Nasal cavity respiratory epithelium epithelial cell of viscerocranial mucosa (primary cell): ENCODE measurements at places on chromosomes 7 and 10. TPM values are rescaled to one million over a fixed set of nuclear protein-coding genes. Genes with fewer than 3 reads are reported as not detected.

MMP21 gene
- total RNA-seq = not detected in 2 replicates

ASL gene
- total RNA-seq = 22.9 and 28.4 TPM in 2 replicates

SFR1 gene
- 4.5 and 6.5 TPM in 2 replicates for total RNA-seq

CDNF gene
- total RNA-seq = 1.2 and 1.4 TPM in 2 replicates

TMEM254 gene
- total RNA-seq = 13.0 and 20.7 TPM in 2 replicates

ZNF783 gene
- total RNA-seq = 9.9 and 14.5 TPM in 2 replicates

MET gene
- total RNA-seq = 265 and 276 TPM in 2 replicates

FOXP2 gene
- 1.1 and 3.1 TPM in 2 replicates for total RNA-seq

UNCX gene
- not detected in 2 replicates for total RNA-seq

MARVELD1 gene
- 2.4 and 7.5 TPM in 2 replicates for total RNA-seq

C7orf33 gene
- not detected in 2 replicates for total RNA-seq

NME8 gene
- not detected in 2 replicates for total RNA-seq

MNX1 gene
- total RNA-seq = not detected in 2 replicates

CDHR3 gene
- 0.34 and 1.9 TPM in 2 replicates for total RNA-seq

PNLIPRP2 gene
- total RNA-seq = not detected in 2 replicates

TRPV5 gene
- not detected in 2 replicates for total RNA-seq

SLC13A1 gene
- not detected in 2 replicates for total RNA-seq

CELF2 gene
- total RNA-seq = 4.8 and 5.5 TPM in 2 replicates

CNNM1 gene
- under 0.01 and 0.14 TPM in 2 replicates for total RNA-seq

ANXA8L1 gene
- total RNA-seq = 35.2 and 362 TPM in 2 replicates

SLC26A4 gene
- total RNA-seq = 0.43 and 0.68 TPM in 2 replicates

PON1 gene
- total RNA-seq = not detected in 2 replicates

PDE6C gene
- not detected in 2 replicates for total RNA-seq

MICU1 gene
- 22.2 and 24.2 TPM in 2 replicates for total RNA-seq

TUBB8 gene
- total RNA-seq = not detected in 2 replicates

SEMA4G gene
- under 0.01 and 0.78 TPM in 2 replicates for total RNA-seq

CHRM2 gene
- total RNA-seq = not detected in 2 replicates

ANKIB1 gene
- total RNA-seq = 58.8 and 65.9 TPM in 2 replicates

SFTPA1 gene
- total RNA-seq = not detected in 2 replicates

C10orf62 gene
- total RNA-seq = not detected in 2 replicates

TMEM196 gene
- not detected in 2 replicates for total RNA-seq

TUBAL3 gene
- 0.34 and 0.36 TPM in 2 replicates for total RNA-seq

C7orf57 gene
- total RNA-seq = 0.21 and 3.4 TPM in 2 replicates

NKX1-2 gene
- total RNA-seq = 1.4 and 2.9 TPM in 2 replicates

CHST15 gene
- 14.7 and 31.5 TPM in 2 replicates for total RNA-seq

HYAL4 gene
- under 0.01 and 0.14 TPM in 2 replicates for total RNA-seq

LRRD1 gene
- under 0.01 and 0.14 TPM in 2 replicates for total RNA-seq

SPAM1 gene
- total RNA-seq = not detected in 2 replicates

HMX2 gene
- not detected in 2 replicates for total RNA-seq

ZNF485 gene
- total RNA-seq = 4.8 and 8.8 TPM in 2 replicates

PLCE1 gene
- total RNA-seq = under 0.01 and 2.9 TPM in 2 replicates

PIK3AP1 gene
- total RNA-seq = 0.64 and 1.0 TPM in 2 replicates

SPDYE5 gene
- total RNA-seq = not detected in 2 replicates

ZNF800 gene
- 15.7 and 28.2 TPM in 2 replicates for total RNA-seq

C10orf67 gene
- under 0.01 TPM in 1 of 2 replicates, not detected in the other for total RNA-seq

ASZ1 gene
- not detected in 2 replicates for total RNA-seq

CPN1 gene
- not detected in 2 replicates for total RNA-seq

CEP55 gene
- total RNA-seq = 0.50 and 1.0 TPM in 2 replicates

VIPR2 gene
- total RNA-seq = not detected in 2 replicates

STAG3 gene
- total RNA-seq = 0.07 and 0.34 TPM in 2 replicates

LIPK gene
- total RNA-seq = 0.21 and 0.68 TPM in 2 replicates

ECD gene
- total RNA-seq = 21.5 TPM in 2 replicates

FAM171A1 gene
- 5.8 and 22.2 TPM in 2 replicates for total RNA-seq

MRC1 gene
- total RNA-seq = not detected in 2 replicates

TMEM273 gene
- 0.34 TPM in 1 of 2 replicates, not detected in the other for total RNA-seq

TEX36 gene
- total RNA-seq = not detected in 2 replicates
